Chondrocyte (in vitro differentiated cells): ENCODE measurements at places on chromosomes 16 and 17.

DNA sequence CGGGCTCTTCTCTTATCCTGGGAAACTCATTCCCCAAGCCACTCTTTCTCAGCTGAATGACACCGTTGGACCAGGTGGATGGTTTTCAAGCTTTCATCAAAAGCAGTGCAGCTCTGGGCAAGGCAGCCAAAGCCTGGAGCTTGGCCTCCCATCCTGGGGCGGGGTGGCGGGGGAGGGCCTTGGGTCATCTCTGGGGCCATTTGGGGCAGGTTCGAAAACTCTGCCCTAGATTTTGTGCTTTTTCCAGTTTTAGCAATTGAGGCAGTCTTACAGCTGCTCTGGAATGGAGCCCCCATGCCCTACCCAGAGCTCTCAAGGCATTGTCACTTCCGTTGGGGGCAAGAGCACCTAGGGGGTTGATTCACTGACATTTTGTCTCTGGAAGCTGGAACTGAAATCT, 9.1 kb downstream of the MPRIP start:
- peak; percentile 15 for DNase-seq

- DNase-seq, result no peak
Measured at GRCh38 chr17:31269036-31269577, 27.9 kb downstream of the OMG start.

DNA sequence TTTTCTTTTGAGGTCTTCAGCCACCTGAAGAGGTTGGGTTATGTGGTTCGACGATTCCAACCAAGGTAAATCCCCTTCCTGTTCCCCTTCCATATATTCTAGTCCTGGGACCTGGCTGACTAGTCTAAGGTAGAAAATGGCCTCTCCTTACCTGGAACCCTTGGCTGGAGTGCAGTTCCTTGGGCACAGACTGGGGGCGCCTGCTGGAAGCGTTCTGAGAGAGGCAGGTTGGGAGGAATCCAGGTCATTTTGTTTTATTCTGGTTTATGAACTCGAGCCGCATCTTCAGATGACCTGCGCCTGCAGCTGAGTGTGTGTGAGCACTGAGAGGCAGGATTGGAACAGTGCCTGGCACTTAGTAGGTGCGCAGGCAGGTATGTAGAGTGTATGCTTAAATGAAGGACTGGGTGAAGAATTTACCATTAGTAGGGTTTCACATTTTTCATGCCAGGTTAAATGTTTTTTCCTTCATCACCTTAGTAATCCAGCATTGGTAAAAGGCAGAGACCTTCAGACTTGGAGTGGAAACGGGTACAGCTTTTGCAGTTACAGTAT, 2.7 kb downstream of the TSEN54 start:
- no peak for DNase-seq

DNA sequence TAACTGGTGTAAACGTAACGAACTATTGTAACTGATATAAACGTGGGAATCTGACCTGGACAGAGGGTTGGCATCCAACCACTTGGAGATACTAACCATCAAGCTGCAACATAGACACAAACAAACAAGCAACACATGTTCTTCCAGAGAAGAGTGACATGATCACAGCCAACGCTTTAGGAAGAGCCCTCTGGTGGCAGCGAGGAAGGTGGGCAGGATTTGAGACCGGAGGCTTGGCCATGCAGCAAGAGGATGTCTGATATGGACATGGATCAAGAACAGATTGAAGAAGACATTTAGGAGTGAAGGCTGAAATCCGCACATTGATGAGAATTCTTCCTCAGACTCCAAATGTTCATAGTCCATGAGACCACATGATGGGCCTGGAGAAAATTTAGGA, 40.3 kb upstream of the TNRC6A start:
- no peak for DNase-seq

GRCh38 chr16:85137323-85138072, 25.2 kb upstream of the CIBAR2 start:
- DNase-seq, result no peak

DNA sequence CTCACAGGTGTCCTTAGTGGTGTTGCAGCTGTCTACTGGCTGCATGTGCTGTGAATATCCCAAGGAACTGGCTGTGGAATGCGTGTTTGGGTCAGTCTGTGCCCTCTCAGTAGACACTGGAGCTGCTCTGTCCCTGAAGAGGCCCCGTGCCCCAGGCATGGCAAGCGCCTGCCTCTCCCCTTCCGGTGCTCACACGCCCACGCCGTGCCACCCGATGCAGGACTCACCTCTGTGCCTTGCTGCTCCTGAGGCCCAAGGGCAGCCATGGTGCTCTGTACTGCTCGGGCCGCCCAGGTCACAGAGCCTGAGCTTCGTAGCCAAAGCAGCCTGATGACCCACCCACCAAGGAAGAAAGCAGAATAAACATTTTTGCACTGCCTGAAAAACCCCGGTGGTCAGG, 10.0 kb downstream of the RGS11 start:
- DNase-seq, result no peak

DNA sequence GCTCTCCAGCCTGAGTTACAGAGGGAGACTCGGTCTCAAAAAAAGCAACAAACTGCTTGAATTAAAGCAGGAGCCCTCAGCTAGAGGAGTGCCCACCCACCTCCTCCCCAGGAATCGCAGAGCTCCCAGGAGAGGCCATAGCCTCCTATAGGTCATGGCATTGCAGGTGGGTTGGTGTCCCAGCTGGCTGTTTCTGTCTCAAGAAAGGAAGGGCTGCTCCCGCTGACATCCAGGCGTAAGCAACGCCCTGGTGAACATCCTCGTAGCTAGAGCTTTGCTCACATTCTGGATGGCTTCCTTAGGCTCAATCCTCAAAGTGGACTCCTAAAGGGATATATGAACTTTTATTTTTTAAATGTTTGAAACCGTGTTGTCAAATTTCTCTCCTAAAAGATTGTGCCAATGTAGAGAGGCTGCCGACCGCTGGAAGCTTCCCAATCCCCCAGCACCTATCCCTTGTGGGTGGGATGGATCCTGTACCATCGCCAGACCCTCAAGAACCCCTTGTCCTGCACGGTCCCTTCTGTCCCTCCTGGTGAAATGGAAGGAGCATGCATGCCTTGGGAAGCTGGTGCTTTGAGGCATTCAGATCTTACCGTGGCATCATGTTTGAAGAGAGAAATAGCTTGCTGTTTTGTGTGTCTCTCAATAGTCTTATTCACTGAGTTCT, 5.9 kb downstream of the NLRC5 start:
- no peak for DNase-seq

DNA sequence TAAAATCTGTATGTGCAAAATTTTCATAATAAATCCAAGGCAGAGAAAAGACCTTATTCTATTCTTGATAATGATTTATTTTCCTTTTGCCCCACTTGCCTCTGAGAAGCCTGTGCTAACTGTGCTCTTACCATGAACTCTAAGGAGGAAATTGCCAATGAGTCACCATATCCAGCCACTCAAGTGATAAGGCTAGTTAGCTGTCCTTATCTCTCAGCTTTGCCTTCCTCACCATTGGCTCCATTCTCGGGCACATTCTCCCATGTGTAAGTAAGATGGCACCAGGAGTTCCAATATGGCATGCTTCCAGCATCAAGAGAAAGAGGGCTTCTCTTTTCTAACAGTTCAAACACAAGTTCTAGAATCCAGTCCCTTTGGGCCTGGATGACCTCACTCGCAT, 142.4 kb downstream of the TOX3 start:
- no peak for DNase-seq

DNA sequence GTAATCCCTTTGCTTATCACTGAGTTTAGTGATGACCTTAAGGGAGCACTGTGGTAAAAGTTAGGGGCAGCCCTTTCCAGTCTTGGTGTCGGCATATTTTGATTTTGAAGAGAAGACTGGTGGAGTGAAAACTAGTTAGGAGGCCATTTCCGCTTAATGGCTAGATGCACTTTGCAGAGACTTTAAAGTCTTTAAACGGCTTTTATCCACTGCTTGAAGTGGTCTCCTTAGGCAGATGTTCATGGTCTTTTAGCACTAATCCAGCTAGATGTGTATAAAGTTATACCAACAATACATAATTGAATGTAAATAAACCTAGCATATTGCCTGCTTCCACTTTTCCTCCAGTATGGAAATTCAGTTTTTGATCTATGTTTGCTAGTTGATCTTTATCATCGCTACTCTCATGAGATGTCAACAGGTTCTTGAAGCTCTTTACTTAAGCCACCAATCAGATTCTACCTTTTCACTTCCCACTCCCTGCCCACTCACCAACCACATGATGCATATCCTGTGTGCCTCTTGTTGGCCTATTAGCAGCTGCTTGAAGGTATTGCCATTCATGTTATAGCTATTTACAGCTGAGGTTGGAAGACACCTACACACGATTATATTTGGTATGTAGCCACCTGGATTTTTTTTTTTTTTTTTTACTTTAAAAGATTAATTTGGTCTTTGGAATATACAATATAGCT, 132.0 kb downstream of the NLK start:
- DNase-seq, result no peak

DNA sequence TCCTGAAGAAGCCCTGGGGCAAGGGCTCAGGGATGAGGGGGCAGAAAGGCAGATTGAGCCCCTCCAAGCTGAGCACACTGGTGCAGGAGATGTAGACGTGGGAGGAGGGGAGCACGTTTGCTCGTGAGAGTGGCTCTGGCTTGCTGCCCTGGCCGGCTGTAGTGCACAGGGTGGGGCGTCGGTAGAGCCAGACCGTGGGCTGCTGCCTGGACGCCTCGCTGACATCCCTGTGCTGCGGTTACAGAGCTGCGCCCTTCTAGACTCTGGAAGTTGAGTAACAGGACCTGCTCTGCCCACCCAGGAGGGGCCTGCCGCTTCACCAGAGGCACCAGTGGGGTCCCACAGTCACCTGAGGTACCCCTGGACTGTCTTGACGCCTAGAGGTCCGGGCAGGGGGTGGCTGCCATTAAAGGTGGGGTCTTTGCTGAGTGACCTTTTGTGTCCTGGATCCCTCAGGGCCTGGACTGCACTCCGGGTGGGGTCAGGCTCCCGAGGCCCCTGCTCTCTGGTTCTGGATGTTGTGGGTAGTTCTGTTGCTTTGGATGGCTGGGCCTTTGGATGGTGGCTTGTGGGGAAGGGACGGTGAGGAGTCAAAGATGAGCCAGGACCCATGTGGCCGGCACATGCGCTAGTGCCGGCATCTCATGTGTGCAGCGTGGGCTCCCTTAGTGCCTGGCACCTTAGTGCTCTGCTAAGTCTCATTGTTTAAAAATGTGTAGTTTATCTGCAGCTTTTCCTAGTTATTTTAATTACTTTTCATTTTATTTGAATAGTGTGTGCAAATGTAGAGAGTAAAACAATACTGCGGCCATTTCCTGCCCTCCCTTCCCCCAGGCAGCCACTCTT, 41.7 kb downstream of the PGS1 start:
- no peak for DNase-seq
